ENCODE measurements at places on chromosomes 4 and X.

DNA sequence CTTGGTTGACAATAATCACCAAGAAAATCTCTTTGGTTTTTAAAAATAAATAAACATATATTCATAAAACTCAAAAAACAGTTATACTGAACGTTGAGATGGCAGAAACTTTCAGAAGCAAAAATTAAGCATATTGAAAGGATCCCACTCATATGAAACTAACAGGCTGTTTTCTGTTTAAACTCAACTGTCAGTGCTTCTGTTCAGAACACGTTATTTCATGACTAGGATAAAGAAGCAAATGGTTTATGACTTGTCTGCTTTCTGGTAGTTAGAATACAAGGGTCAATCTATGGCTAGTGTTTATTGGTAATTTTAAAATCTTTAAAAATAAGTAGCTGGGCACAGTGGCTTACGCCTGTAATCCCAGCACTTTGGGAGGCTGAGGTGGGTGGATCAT, 4.1 kb downstream of the GPR82 start:
- no peak for DNase-seq

- no peak for DNase-seq
Observed at GRCh38 chr4:2732526-2732925, 23.6 kb downstream of the TNIP2 start.

DNA sequence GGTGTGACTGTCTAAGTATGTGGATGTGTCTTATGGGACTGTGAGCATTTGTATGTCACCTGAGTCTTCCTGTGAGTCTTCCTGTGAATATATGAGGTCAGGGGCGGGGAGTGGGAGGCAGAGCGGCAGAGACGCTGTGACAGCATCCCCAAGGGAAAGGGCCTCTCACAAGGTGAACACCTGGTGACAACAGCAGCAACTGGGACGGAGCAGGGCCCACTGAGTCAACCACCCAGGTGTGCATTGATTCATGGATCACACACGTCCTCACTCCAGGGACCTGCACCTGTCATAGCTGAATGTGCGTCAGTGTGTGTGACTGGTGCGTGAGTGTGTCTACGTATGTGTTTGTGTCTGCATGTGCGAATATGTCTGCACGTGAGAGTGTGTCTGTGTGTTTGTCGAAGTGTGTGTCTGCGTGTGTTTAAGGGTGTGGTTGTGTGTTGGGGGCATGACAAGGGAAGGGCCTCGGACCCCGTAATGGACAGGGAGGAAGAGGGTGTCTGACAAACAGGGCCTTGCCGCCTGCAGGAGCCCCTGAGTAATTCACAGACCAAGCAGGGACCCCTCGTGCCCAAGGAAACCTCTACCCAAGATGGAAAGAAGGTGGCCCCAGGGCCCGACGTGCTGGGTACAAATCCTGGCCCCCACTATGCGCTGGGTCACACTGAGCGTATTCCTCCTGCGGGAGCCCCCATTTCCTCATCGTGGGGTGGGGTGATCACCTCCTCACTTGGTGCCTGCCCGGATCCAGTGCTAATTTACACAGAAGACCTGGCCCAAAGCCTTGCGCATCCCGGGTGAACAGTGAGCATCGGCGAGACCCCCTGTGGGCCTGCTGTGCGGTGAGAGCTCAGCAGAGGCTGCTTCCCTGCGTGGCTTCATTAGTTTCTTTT, 76.7 kb downstream of the ABLIM2 start:
- peak; percentile 52 for DNase-seq

DNA sequence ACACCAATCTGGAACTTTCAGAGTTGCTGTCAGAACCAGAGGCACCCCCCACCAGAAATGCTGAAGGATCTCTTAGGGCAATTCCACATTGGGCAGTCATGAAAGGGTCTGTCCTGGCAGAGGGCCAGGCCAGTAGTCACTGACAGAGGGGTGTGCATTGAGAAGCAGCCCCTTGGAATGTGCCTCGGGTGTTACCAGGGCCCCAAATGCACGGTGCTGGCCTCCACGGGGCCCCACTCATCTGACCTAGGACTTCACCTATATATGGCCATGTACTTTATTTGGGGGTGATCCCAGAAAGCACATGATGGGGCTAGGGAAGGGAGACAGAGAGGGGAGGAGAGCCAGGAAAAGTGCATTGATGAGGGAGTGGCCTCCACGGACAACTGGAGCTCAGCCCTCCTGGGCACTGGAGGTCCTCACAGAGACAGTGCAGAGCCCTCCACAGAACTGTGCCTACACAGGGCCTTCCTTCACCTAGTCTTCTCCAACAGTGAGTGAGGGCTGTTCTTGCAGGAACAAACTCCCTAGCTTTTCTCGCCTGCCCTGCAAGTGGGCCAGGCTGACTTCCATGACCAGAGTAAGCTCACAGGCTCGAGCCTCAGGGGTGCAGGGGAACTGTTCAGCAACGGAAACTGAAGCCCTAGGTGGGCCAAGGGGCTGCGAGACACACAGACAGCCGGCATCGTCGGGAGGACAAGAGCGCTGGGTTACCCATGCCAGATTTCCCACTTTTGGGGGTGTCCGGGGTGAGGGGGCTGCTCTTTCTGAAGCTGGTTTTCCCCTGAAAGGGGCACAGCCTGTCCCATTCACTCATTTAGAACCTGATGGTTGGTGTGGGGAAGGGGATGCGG, 136.2 kb downstream of the HMX1 start:
- no peak for DNase-seq

DNA sequence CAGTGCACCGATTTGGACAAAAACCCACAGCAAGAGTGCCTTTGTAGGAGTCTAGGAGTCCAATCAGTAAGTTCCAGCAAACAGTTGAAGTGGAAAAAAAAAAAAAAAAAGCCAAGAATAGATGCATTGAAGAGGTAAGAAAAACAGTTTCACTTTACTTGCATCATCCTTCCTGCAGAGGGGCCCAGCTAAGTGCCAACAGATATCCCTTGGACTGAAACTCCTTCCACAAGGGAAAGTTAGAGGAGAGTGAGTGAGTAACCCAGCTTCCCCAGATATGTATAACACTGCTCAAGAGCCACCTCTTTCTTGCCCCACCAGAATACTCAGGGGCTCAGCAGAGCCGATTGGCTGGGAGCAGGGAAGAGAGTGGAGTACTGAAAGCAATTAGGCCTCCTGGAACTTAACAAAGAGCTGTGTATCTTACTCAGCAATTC, 617.7 kb upstream of the SMIM31 start:
- DNase-seq: no peak

DNA sequence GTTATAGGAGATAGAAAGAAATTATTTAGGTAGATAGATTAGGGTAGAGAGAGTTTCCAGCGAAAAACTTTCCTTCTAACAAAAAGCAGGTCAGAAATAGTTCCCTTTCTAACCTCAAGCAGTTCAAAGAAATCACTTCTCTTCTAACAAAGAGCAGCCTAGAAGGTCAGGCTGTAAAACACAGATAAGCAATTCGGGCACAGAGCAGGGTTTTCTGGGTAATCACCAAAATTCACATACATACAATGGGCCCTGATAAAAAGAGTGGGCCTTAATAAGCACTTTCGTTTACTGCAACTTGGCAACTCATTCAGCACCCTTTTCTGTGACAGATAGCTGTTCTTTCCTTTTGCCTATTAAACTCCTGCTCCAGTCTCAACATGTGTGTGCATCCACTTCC, 13.4 kb upstream of the NAF1 start:
- no peak for DNase-seq

- DNase-seq: no peak
Observed at GRCh38 chr4:184281231-184282139, 63.8 kb upstream of the ENPP6 start.

DNA sequence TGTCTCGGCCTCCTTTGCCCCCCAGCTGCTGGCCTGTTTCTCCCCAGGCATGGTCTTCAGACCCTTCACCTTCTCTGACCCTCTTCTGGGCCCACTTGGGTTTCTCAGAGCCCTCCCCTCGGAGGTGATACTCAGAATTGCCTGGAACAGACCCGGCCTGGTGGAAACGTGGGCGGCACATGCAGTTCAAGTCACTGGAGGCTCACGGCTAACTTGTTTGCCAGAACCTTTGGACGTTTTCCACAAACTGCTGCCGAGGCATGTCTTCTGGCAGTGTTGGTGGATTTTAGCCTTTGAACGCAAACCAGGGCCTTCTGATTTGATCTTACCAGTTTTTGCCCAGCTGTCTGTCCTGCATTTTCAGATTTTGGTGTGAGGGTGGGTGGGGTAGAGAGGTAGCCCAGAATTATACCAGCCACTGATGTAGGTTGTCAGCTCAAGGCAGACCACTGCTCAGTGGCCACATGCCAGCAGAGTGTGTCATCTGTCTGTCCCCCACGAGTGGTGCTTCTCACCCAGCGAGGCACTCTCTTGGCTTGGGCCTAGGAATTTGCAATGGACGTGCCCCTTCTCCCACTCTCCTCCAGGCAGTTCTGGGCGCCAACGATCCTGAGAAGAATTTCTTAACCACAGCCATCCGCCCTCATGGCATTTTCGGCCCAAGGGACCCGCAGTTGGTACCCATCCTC, 32.5 kb upstream of the ZNF185 start:
- DNase-seq: no peak

DNA sequence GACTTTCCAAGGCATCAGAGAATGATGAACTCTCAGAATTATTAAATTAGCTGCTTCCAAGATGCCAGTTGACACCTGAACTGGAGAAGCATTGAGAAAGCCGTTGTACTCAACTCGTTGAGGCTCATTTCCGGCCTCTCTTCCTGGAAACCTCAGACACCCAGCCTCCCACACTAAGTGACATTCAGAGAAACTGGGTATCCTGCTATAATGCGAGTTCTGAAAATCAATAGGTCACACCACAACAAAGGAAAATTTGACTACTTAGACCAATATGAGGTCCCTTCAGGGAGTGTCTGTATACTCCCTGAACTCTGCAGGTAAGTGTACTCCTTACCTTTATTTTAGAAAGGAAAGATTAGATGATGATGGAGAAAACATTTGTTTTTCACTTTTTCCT, 51.2 kb downstream of the ENPEP start:
- DNase-seq: no peak

GRCh38 chr4:26860922-26861433, 337 bp downstream of the STIM2 start:
- no peak for DNase-seq

DNA sequence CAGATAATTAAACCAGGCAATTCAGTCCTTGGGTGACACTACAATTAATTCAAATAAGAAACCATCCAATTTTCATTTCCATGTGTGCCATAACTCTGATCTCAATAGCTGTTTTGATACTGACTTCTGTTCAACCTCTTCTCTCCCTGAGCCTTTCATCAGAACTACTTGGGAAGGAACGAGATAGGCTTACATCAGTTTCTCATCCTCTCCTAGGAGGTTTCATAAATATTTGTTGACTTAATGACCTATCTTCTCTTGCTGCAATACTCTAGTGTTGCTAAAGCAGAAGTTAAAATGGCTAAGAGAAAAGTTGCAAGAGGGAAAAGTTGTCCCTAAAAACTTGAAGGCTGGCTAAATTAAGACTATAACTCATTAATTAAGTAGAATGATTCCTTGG, 41.8 kb downstream of the PRKG2 start:
- no peak for DNase-seq

GRCh38 chr4:175988511-175988910, 77.1 kb upstream of the WDR17 start:
- DNase-seq: no peak

GRCh38 chr4:54658252-54659093, 716 bp downstream of the KIT start:
- peak; percentile 59 for DNase-seq

- DNase-seq: no peak
Observed at GRCh38 chr4:118743867-118744266, 58.7 kb downstream of the METTL14 start.

GRCh38 chr4:21469438-21470300, 478.9 kb downstream of the KCNIP4 start:
- DNase-seq: peak; percentile 1

- no peak for DNase-seq
Observed at GRCh38 chr4:143626134-143626911, 74.2 kb downstream of the FREM3 start.

DNA sequence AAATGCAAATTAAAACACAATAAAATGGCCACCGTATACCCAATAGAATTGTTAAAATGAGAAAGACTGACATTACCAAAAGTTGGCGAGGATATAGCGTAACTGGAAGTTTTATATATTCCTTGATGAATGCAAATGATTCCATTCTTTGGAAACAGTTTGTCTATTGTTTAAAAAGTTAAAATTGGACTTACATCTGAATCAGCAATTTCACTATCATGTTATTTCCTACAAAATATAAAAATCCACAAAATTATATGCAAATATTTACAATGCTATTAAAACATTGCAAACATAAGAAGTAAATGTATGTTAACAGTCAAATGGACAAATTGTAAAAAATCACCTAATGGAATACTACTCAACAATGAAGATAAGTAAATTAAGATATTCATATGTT, 852.2 kb upstream of the NDST4 start:
- DNase-seq: no peak

DNA sequence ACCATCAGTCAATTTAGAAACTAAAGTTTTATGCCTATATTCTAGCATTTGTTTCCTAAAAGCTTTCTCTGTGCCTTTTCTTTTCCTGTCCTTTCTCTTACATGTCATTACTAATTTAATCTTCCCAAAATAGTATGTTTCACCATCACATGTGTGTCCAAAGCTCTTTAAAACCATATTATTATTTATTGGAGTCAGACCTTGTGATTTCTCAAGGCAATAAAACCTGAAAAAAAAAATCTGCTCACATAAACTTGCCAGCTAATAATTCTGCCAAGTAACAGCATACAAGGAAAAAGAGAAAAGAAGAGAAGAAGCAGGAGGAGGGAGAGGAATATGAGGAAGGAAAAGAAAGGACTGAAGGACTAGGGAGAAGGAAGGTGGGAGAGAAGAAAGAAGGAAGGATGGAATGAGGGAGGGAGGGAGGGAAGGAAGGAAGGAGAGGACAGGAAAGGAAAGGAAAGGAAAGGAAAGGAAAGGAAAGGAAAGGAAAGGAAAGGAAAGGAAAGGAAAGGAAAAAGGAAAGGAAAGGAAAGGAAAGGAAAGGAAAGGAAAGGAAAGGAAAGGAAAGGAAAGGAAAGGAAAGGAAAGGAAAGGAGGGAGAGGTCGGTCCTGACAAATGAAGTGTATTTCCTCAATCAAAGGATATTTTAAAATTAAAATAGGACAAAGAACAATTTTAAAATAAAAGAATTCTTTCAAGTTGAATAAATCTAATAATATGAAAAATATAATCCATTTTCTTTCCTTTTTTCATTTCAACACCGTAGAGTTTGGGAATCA, 57.4 kb downstream of the ANTXR2 start:
- DNase-seq: no peak

DNA sequence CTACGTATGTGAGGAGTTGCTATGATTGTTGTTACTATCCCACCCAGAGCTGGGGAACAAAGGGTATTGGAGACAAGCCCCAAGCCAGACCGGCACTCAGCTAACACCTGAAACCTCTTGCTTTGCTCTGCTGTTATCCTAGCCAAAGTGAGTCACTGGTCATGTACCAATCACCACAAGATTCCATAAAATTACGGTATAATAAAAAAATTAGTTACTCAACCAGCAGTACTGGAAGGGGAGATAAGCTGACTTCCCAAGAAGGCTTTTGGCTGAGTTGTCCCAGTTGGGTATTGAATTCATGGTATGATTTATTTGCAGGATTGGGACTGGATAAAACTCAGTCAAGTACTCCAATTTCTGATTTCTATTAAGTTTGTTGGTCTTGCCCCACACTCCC, 5.3 kb downstream of the EDA2R start:
- DNase-seq: no peak

Data from NCI-H2171 treated with DMSO at 0.1 percent for 48 hours (cell line).